Astrocyte of the spinal cord (primary cell): ENCODE measurements at places on chromosomes 11 and 22.

DNA sequence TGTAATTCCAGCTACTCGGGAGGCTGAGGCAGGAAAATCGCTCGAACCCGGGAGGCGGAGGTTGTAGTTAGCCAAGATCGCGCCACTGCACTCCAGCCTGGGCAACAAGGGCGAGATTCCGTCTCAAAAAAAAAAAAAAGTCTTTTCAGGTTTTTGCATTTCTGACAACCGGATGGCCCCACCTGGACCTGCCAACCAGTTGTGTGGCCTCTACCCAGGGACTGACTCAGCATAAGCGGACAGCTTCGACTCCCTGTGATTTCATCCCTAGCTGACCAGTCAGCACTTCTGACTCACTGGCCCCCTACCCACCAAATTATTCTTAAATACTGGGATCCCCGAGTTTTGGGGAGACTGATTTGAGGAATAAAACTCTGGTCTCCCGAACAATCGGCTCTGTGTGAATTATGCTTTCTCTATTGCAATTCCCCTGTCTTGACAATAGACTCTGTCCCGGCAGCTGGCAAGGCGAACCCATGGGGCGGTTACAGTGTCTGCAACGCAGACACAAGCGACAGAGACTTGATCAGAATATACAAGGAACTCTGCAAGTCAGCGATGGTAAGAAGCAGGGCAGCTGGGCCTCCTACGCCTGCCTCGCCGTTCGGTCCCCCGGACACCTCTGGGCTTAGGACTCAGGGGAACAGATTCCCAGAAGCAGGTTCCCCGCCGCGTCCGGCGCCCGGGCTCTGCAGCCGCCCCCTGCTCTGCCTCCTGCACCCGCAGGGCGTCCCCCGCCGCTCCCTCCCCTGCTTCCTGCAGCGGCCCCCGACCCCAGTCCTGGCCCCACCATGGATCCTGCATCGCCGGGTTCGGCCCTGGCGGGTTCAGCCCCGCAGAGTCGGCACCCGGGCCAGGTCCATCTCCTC is 741 bp upstream of the TALDO1 start:
- DNase-seq: peak; percentile 29

DNA sequence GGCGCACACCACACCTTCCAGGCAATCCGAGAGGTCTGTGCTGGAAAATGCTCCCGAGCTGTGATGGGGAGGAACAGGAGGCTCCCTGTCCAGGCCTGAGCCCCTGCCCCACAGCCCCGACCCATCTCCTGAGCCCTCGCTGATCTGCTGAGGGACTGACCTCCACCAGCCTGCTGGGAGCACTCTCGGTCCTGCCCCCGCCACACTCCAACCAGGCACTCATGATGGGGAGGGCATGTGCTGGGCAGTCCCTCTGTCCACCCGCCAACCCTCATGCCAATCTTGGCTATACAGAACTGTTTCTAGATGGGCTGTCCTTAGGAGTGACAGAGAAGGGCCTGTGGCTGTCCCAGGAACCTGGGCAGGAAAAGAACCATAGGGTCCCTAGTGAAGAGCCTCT is 70.8 kb downstream of the TRMU start:
- no peak for DNase-seq

GRCh38 chr11:125167292-125167953 is 2.9 kb downstream of the PKNOX2 start:
- peak; percentile 65 for DNase-seq

- DNase-seq: peak; percentile 77
Observed at GRCh38 chr11:122100756-122101080, 15.3 kb downstream of the BLID start.

DNA sequence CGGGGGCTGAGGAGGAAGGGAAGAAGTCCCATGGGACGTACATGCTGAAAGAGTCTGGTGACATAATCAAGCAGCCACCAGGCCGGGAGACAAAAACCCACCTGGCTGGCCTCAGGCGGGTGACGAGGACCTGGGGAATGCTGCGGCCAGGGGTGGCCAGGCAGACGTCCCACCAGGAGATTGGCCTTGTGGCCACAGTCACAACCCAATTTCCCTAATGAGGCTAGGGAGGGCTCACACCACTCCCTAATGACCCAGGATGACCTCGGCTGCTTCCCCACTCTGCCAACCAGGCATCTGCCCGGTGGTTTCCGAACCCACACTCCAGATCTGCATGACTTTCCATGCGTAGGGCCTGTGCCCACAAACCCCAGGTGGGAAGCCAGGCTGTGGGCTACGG is 66.9 kb downstream of the SCUBE1 start:
- no peak for DNase-seq
